ENCODE measurements at places on chromosomes 3 and 15.

DNA sequence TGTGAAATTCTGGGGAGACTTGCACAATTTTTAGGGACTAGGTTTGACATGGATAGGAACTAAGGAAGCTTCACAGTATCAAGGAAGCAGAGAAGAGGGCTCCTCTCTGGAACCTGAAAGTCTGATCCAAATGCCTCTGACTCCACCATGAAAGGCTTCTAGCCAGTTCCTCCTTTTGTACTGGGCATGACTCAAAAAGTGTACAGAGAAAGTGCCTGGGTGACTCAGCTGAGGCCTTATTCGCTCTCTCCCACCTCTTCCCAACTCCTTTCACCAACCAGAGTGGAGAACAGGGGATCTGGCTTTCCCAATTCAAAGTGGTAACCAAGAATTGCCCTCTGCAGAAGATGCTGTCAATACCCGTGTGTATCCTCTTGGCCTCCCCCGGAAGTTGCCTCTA lies 342.9 kb upstream of the PROK2 start:
- no peak for DNase-seq

- DNase-seq: no peak
Measured at GRCh38 chr3:43001556-43002121, 22.5 kb downstream of the GASK1A start.

DNA sequence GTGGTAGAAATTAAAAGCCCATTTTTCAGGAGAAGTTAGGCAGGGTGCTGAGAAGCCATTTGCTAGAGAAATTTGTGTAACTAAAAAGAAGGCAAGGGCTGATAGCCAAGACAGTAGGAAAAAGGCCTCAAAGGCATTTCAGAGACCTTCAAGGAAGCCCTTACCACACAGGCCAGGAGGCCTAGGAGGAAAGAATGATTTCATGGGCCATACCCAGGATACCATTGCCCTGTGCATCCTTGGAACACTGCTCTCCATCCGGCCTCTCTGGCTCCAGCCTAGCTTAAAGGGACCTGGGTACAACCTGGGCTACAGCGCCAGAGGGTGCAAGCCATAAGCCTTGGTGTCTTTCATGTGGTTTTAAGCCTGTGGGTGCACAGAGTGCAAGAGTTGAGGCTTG lies 193.6 kb upstream of the GRM7 start:
- DNase-seq: no peak

DNA sequence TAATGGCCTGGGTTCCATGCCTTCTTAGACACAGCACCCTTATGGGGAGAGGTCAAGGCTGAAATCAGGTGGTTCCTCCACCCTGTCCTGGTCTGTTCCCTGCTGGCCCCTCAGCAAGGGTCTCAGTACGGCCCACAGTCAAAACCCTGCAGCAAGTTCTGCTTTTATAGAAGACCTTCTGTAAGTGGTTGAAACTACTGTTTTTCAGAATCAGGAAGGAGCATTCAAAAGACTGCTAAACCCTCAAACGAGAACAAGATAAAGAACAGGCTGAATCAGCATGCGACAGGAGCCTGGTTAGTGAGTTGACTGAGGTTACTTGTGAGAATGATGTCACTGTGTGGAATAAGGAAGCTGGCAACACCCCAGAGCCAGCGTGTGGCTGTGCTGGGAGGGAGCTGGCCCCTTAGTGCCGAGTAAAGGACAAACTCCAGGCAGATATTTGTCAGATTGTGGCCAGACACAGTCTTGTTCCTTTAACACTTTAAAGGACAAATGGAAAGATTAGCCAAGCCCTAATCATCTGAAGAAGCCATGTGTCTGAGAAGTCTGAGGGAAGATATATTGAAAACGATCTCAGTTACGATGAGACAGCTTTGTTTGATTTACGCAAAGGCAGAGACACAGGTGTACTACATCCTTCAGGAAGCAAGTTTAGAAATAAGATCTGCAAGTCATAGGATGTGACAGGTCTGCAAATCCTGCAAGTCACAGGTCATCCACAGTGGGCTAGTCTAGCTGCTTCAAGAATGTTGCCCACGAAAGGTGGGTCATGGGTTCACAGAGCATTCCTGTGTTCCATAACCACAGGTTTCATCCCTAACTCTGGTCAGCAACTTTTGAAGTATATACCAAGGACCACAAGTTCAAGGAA lies 54.0 kb downstream of the B3GNT5 start:
- peak; percentile 20 for DNase-seq

GRCh38 chr3:9179826-9180763 lies 69.4 kb downstream of the SRGAP3 start:
- no peak for DNase-seq

- no peak for DNase-seq
Measured at GRCh38 chr15:99735868-99736267, 2.6 kb upstream of the LYSMD4 start.

DNA sequence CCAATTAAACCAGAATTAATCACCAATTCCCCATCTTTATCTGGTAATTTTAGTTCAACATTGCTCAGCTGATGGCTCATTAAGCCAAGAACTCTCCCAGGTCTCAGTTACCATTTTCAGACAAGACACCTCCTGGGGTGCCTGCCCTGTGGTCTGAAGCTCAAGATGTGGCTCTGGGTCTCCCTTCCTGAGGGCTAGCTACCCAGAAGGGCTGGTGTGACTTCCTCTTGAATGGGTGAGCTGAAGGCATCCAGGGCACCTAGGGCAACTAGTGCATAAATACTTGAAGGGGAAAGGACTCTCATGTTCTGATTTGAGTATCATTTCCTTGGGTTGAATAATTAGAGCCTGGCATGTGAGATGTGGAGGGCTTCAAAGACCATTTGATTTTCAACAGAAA lies 6.7 kb upstream of the TM4SF1 start:
- DNase-seq: no peak
